ENCODE measurements at places on chromosomes 6 and 20.

- DNase-seq, result no peak
Observed at GRCh38 chr20:10504994-10505730, 70.1 kb downstream of the SLX4IP start.

DNA sequence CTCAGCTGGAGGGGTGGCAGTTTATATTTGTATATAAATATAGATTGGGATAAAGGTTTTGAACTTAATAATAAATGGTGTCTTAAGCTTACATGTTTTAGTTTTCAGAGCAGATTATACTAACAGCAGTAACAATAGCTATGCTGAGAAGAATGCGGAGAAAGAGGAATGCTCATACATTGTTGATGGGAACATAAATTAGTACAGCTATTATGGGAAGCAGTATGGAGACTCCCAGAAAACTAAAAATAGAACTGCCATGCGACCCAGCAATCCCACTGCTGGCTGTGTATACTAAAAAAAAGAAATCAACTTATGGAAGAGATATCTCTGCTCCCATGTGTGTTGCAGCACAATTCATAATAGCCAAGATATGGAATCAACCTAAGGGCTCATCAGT, 127.9 kb downstream of the BCKDHB start:
- DNase-seq, result no peak

- DNase-seq, result no peak
Observed at GRCh38 chr6:106823732-106824351, 150.7 kb downstream of the CD24 start.

- peak; percentile 25 for DNase-seq
Observed at GRCh38 chr6:95866732-95867131, 149.0 kb upstream of the FUT9 start.

DNA sequence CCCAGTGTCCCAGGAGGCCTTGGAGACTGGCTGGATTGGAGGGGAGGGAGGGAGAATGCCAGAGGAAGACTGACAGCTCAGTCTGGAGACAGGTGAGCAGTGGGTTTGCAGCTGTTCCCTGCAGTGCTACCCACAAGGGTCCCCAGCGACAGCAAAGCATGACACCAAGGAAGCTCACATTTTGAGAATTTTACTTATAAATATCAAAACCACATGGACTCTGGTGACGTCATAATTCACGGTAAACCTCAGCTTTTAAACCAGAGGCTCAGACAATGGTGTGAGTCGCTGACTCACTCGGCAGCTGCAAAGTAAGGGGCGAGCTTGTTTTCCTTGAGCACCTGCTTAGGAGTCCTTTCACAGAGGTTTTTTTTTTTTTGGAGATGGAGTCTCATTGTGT, 65.2 kb downstream of the THBS2 start:
- DNase-seq, result no peak

DNA sequence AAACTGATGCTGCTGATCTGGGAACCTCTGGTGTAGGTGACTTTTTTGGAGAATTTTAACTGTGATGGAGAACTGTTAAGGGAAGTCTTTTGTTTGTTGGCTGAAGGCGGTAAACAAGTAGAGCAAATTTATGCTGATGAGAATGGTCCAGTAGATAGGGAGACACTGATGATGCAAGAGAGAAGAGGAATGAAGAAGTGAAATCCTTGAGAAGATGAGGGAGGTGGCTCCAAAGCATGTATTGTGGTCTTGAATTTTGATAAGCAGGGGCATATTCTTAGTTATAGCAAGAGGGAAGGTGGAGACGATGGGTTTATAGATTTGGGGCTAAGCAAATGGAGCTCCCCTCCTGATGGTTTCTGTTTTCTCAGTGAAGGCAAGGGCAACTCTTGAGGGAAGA, 22.0 kb downstream of the MAPK14 start:
- no peak for DNase-seq

GRCh38 chr20:33013701-33014326, 6.3 kb downstream of the BPIFB2 start:
- DNase-seq, result no peak

DNA sequence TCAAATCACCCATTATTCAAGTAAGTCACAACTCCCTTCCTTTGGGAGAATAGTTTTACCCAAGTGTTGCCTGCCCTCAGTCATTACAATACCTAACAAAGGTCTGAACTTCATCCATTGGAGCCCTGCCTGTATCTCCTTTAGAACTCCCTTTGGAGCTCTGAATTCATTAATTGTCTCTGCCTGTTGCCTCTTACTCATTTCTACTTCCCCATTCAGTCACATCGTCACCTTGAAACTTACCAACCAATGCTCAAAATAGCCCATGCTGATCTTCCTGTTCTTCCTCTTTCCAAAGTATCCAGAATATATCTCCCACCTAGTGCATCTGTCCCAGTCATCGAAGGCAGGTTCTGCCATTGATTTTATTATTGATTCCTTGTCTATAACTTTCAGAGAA, 120.7 kb upstream of the ADGRF1 start:
- DNase-seq, result no peak

DNA sequence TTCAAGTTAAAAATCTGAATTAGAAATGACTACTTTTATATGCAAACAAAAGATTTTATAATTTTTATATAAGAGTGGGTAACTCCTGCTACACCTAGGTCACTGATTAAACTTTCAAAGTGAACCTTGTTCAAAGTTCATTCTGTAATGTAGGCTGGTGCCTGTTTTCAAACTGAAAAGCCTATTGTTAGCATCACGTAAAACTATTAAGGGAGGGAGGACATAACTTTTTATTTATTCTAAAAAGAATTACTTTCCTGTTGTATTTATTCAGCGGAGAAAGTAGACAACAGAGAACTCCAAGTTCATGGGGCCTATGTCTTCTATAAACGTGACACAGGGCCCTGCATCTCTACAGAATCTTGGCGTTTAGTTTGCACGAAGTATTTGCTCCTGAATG, 27.4 kb downstream of the FERMT1 start:
- DNase-seq, result no peak

DNA sequence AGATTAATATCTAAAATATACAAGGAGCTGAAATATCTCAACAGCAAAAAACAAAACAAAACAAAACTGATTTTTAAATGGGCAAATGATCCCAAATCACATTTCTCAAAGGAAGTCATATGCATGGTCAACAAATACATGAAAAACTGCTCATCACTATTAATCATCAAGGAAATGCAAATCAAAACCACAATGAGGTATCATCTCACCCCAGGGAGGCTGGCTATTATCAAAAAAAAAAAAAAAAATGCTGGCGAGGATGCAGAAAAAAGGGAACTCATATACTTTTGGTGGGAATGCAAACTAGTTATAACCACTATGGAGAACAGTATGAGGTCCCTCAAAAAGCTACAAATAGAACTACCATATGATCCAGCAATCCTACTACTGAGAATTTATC, 34.6 kb downstream of the REPS1 start:
- DNase-seq, result no peak

- no peak for DNase-seq
Observed at GRCh38 chr6:45923831-45924391, 91.7 kb downstream of the CLIC5 start.

GRCh38 chr20:58117944-58118343, 110.5 kb downstream of the ANKRD60 start:
- DNase-seq, result no peak

- DNase-seq, result no peak
Observed at GRCh38 chr20:10174400-10174799, 44.2 kb upstream of the SNAP25 start.
